ENCODE measurements at places on chromosomes 7 and 10. TPM values are rescaled to one million over a fixed set of nuclear protein-coding genes. Genes with fewer than 3 reads are reported as not detected.

DNA sequence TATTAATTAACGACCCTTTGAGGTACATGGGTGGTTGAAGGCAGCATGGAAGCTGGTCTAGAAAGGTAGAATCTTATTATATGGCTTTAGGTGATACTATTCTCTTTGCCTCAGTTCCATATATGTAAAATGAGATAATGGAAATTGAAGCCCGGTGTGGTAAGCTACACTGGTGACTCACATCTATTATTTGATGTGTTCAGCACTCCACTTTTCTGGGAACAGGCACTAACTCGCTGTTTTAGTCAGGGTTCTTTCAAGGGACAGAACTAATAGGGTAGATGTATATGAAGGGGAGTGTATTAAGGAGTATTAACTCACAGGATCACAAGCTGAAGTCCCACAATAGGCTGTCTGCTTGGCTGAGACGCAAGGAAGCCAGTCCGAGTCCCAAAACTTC, 4.4 kb upstream of the TRUB1 start:
- no peaks in the 10 kb centered on the region for H3K27me3 ChIP-seq
- H3K36me3 ChIP-seq = no peaks in the 10 kb centered on the region
- H3K27ac ChIP-seq = no peak overlapping the region
- no peak overlapping the region for H3K4me3 ChIP-seq
- no peak for DNase-seq

Gene SH2D4B
- 0.36 TPM for total RNA-seq

GRCh38 chr10:69936091-69936490, 116.6 kb upstream of the MACROH2A2 start:
- no peak for DNase-seq
- H3K27me3 ChIP-seq = peaks cover 8% of the 10 kb centered on the region
- H3K36me3 ChIP-seq = no peaks in the 10 kb centered on the region
- H3K4me3 ChIP-seq = no peak overlapping the region
- no peaks in the 10 kb centered on the region for H3K4me1 ChIP-seq

Gene OR6V1
- not detected for total RNA-seq

DNA sequence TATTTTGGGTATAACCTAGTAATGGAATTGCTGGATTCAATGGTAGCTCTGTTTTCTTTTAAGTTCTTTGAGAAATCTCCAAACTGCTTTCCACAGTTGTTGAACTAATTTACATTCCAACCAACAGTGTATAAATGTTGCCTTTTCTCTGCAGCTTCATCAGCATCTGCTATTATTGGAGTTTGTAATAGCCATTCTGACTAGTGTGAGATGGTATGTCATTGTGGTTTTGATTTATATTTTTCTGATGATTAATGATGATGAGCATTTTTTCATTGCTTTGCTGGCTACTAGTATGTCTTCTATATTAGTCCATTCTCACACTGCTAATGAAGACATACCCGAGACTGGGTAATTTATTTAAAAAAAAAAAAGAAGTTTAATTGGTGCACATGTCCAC, 248.6 kb upstream of the MAGI2 start:
- no peaks in the 10 kb centered on the region for H3K27me3 ChIP-seq
- no peak overlapping the region for H3K4me3 ChIP-seq
- H3K27ac ChIP-seq = no peak overlapping the region
- H3K4me1 ChIP-seq = no peaks in the 10 kb centered on the region
- DNase-seq = no peak

Measured in naive thymus-derived CD8-positive, alpha-beta T cell (primary cell).